Fibroblast of skin of right biceps (primary cell): ENCODE measurements at places on chromosomes 6 and 20.

- DNase-seq: no peak
Measured at GRCh38 chr6:112184951-112185350, 69.4 kb downstream of the LAMA4 start.

DNA sequence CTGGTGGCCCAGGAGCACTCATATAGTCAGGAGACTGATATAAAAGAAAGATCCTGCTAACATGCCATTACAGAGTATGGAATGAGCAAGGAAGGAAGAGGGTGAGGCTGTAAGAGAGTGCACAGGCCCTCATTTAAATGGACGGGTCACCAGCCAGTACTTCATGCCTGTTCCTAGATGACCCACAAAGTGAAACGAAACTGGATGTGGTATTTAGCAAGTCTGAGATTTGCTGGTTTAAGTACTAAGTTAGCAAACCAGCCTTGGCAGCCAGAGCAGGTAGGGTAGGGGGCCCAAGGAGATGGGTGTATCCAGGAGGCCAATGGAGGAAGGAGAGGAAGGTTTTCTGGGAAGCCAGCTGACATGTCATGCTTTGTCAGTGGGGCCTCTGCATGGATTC is 15.9 kb downstream of the NT5E start:
- DNase-seq: no peak

DNA sequence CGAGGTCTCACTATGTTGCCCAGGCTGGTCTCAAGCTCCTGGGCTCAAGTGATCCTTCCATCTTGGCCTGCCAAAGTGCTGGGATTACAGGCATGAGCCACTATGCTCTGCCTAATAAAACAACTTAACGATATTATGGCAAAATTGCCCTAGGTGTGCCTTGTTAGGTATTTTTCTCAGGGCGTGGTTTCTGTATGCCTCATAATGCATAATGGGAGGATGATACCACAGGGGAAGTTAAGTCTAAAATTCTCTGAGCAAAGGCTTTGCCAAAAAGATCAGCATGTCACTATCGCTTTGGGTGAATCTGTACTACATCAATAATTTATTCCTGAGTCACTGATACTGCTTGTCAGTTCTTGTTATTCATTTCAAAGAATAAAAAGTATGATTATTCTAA is 15.9 kb upstream of the LOC128125822 start:
- no peak for DNase-seq

GRCh38 chr6:47083586-47084047 is 41.5 kb upstream of the ADGRF1 start:
- peak; percentile 73 for DNase-seq
